ENCODE measurements at places on chromosomes 2 and 18. TPM values are rescaled to one million over a fixed set of nuclear protein-coding genes. Genes with fewer than 3 reads are reported as not detected.

The CREG2 gene
- 1.3 TPM for total RNA-seq

The VWC2L gene
- total RNA-seq: 0.15 TPM

The CCDC150 gene
- 25.6 TPM for total RNA-seq

The SCN9A gene
- total RNA-seq: 11.2 TPM

The SERPINB3 gene
- not detected for total RNA-seq

The LIMS2 gene
- 0.29 TPM for total RNA-seq

The CDK5R2 gene
- total RNA-seq: 46.1 TPM

The TCF7L1 gene
- 6.6 TPM for total RNA-seq

The MARCO gene
- not detected for total RNA-seq

The IMPA2 gene
- total RNA-seq: 103 TPM

DNA sequence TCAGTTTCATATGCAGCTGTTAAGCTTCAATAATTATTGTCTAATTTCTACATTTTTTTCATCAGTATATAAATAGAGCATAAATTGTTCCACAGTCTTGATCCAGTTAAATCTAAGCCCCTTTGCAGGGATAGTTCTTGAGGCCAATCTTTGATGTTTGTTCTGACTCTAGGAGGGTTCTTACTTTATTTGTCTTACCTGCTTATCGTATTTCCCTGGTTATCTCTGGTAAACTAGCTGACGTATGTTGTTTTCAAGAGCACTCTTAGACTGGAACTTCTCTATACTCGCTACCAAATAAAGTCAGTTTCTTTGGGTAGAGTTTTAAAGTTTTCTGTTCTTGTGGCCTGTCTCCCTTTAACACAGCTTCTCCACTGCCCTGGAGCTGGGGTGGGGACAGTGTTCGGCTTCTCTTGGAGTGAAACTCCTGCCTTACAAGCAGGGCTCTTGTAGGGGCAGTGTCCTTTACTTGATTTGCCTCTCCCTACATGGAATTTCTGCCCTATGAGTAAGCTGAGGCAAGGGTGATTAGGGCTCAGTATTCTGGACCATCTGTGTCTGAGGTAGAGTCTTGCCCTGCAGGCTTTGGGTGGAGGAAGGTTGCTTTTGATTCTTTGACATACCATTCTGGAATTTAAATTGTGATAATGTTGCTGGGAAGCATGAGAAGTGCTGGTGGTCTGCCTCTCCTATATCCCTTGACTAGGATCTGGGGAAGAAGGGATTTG is 90.3 kb downstream of the PTPN4 start:
- no peak for DNase-seq

DNA sequence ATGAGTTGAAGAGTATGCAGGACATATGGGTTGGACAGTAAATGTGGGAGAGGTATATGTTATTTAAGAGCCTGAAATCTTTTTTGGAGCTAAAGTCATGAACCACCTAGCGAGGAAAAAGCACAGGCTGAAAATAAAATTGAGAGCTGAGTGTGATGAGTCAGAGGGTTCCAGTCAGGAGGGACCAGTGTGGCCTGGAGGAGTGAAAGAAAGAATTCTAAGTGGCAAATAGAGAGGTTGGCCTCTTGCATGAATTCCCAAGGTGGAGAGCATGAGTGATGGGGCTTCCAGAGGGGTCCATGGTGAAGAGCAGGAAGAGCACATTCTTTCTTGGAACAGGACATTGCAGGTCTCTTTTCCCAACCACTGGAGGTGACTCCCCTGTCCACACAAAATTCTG is 282.6 kb downstream of the TDRD15 start:
- DNase-seq: no peak

DNA sequence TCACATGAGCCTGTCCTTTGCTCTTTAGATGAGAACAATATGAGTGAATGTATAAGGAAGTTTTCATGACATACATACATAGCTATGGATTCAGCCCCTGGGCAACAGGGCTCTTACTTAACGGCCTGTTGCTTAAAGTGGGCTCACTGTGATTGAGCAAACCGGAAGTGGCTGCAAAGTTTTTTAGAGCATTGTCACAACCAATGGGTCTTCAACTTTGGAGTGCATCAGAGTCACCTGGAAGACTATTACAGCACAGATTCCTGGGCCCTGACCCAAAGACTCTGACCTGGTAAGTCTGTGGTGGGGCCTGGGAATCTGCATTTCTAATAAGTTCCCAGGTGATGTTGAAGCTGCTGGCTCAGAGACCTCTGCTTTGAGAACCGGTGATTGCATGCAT is 106.3 kb upstream of the SEC11C start:
- DNase-seq: no peak

GRCh38 chr2:29353403-29353991 is 238.3 kb downstream of the CLIP4 start:
- DNase-seq: no peak

- no peak for DNase-seq
Measured at GRCh38 chr2:196177124-196177523, 5.7 kb upstream of the STK17B start.

GRCh38 chr2:138059487-138060300 is 95.4 kb downstream of the HNMT start:
- DNase-seq: no peak

GRCh38 chr18:54387631-54388030 is 29.9 kb downstream of the C18orf54 start:
- DNase-seq: no peak

- DNase-seq: peak; percentile 57
Measured at GRCh38 chr18:56789004-56789888, 138.1 kb downstream of the WDR7 start.

DNA sequence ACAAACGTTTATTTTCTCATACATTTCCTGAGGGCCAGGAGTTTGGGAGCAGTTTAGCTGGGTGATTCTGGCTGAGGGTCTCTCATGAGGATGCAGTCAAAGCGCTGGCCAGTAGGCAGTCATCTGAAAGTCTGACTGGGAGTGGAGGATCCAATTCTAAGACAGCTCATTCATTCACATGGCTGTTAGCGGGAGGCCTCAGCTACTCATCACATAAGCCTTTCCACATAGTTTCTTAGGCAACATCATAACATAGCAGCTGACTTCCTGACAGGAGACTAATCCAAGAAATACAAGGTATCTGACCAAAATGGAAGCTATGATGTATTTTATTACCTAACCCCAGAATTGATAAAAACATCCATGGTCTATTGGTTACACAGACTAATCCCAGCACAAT is 2.9 kb upstream of the MRPL44 start:
- DNase-seq: no peak

DNA sequence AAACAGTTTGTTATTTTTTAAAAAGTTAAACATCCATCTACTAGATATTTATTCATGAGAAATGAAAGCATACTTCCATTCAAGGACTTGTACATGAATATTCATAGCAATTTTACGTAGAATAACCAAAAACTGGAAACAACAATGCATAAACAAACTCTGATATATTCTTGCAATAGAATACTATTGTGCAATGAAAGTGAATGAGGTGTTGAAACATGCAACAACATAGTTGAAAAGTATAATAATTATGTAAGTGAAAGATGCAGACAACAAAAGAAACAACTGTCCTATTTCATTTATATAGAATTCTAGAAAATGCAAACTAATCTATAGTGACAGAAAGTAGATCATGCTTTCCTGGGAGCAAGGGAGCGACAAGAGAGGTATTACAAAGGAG is 206.6 kb upstream of the KLHL29 start:
- DNase-seq: no peak

DNA sequence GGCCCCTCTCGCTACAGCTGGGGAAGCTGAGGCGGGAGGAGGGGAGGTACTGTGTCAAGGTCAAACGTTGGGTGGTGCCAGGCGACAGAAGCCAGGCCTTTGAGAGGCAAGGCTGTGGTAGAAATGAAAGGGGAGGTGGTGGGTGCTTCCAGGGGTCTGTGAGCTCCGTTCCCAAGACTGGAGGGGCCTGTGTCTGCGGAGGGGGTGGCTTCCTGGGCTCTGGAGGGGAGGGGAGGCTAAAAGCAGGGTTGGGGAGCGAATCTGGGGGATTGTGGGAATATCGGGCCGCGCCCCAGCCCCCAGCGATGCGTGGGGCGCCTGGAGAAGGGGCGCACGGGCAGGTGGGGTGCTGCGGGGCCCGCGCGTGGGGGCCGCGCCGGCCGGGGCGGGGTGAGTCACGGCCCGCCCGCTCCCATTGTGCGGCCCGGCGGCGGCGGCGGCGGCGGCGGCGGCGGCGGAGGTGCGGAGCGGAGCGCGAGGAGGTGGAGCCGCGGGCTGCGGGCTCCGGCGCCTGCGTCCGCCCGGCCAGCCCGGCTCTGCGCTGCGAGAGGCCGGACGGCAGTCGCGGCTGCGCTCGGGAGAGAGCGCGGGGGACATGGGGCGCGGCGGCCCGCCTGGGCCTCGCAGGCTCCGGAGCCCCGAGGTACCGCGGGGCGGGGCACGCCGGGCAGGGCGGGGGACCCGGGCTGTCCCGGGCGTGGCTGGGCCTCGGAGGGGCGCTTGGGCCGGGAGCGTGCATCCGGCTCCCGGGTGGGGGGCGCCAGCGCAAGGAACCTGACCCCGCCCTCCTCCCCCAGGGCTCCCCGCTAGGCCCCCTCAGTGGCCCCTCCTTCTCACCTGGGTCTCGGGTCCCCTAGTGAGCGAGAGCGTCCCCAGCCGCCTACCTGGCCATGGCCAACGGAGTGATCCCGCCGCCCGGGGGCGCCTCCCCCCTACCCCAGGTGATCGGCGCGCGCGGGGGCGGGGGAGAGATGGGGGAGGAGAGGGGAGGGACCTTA is at the start of gene SLC4A3:
SLC4A3 (plus strand) TSS at position 528 of the 998 bp plus-strand sequence; CDS start at position 891, 363 bp downstream.
- peak; percentile 61 for DNase-seq

DNA sequence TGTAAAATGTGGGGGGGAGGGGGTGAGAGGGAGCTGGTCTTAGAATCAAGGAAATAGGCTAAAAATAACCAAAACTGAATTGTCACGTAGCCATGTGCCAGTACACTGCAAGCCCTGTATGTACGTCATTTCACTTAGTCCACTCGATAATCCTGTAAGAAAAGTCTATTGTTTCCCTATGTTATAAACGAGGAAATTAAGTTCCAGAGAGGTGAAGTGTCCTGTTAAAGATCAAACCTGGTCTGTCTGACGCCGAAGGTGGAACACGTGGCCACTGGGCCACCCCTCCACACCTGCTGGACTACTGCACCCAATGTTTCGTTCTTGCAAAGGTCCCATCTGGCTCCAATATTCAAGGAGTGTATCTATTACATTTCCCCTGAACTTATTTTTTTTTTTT is 29.6 kb downstream of the TFCP2L1 start:
- no peak for DNase-seq
